ENCODE measurements at places on chromosomes 12 and 14.

GRCh38 chr12:57139796-57140649, 7.4 kb downstream of the LRP1-AS start:
- DNase-seq = no peak

- DNase-seq = no peak
Measured at GRCh38 chr12:91846466-91847055, 299.1 kb downstream of the BTG1 start.

- no peak for DNase-seq
Measured at GRCh38 chr12:59452259-59452658, 143.6 kb upstream of the SLC16A7 start.

DNA sequence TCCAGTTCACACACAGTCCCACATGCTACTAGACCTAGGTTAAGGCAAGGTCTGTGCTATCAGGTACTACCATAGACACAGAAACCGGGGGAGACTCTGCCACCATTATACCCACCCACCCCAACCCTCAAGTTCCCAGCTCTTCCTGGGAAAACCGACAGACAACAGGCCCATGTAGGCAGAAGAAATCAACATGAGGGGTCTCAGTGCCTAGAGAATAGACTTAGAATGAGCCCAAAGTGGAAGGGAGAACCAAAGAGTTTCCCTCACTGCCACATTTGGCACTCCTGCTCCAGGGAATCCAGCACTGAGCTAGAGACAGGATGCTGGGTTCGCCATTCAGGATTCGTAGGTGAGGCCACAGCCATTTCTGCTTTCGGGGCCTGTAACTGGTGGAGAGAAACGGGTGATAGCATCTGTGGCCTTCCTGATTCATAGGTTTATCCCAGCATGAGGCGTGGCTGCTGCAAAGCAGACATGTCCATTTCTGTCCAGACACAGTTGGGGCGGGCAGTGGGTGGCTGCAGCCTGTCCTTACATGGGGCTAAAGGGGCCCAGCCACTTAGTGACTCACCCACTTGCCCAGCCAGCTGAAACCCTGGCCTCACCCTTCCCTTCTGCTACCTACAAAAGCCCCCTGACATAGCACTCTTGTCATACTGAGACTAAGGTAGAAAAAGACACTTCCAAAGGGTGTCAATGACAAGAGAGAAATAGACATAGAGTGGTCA, 69.4 kb downstream of the IRF2BPL start:
- no peak for DNase-seq

GRCh38 chr12:27973487-27973890, 956 bp upstream of the PTHLH start:
- DNase-seq = no peak

GRCh38 chr14:54766276-54767138, 136.1 kb downstream of the GCH1 start:
- DNase-seq = no peak

DNA sequence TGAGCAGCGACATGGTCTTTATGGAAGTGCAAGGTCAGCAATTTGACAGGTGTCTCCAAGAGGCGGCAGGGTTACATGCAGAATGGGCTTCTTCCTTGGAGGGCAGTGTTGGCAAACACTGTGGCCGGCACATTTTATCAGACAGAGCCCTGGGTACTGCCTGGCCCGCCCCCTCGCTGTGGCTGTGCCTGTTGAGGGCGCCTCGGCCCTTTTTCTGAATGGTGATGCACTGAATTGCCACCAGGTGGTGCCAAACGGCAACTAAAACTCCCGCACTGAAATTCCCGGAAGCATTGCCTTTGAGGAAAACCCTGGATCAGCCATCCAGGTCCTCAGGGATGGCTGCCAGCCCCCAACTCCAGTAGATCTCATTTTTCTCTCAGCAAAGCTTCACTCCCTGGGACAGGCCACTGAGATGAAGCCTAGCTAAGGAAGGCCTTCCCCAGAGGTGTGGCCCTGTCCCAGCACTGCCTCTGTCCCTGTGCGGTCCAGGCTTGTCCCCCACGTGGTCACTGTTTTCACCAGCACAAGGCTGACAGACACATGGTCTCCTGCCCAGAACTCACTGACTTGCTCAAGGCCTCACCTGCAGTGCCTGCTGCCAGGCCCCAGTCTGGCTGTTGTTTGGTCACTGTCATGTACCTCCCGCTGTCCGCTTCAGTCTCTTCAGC, 73.6 kb downstream of the TESC start:
- DNase-seq = peak; percentile 97

DNA sequence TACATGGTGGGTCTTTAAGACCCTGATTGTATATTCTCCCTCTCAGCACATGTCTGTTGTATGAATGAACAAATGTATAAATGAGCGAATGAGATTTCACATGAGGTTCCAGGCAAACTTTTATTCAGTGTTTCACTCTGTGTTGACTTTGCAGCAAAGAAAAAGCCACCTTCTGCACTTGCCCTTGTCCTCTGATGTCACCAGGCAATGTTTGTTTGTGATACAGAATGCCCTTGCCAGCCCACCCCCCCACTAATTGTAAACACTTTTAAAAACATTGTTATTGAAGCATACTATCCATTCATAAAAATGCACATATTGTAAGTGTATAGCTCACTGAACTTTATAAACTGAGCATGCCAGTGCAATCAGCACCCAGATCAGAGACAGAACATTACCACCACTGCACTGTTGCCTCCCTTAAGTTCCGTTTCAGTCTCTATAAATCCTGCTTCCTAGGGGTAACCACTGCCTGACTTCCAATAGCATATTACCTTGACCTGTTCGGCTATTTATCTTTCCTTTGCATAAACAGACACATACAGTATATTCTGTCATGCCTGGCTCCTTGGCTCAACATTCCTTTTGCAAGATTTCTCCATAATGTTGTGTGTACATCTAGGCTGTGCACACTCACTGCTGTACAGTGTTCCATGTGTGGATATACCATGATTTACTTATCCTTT, 11.3 kb upstream of the LTA4H start:
- no peak for DNase-seq

GRCh38 chr14:85789506-85789905, 259.6 kb downstream of the FLRT2 start:
- no peak for DNase-seq

- peak; percentile 93 for DNase-seq
Measured at GRCh38 chr14:92759300-92759678, 10.9 kb upstream of the LGMN start.

DNA sequence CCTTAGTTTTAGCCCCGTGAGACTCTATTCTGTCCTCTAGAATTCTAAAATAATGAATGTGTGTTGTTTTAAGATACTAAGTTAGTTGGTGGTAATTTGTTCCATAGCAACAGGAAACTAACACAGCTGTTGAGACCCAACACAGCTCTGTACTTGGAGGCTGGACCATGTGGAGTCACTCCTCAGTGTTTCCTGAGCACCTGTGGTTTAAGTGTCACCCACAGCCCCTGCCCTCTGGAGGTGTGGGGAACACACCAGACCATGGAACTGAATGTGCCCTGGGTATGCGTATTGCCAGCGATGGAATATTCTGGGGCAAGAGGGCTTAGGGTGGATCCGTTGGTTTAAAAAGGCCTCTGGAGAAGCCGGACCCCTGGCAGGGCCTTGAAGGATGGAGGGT, 16.6 kb upstream of the GPR68 start:
- no peak for DNase-seq

DNA sequence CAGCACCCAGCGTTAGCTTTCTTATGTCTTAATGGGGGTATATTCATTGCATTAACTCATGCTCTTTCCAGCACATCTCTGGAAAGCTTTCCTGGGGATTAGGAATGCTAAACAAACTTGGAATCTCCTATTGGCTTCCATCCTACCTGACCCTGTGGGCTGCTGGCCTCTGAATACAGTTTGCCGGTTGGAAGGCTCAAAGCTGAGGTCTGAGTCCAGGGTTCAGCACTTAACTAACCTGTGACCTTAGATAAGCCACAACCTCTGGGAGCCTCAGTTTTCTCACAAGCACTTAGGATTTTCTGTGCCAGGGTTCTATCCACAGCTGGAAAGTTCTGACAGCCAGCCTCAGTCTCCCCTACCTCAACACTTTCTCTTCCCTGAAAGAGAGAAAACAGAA, 12.9 kb upstream of the RND1 start:
- DNase-seq = no peak

- peak; percentile 3 for DNase-seq
Measured at GRCh38 chr12:104177663-104178501, 37.7 kb upstream of the TXNRD1 start.

- DNase-seq = peak; percentile 60
Measured at GRCh38 chr12:55068416-55069010, 48.7 kb downstream of the NEUROD4 start.

GRCh38 chr14:88852632-88853031, 28.2 kb downstream of the TTC8 start:
- no peak for DNase-seq

DNA sequence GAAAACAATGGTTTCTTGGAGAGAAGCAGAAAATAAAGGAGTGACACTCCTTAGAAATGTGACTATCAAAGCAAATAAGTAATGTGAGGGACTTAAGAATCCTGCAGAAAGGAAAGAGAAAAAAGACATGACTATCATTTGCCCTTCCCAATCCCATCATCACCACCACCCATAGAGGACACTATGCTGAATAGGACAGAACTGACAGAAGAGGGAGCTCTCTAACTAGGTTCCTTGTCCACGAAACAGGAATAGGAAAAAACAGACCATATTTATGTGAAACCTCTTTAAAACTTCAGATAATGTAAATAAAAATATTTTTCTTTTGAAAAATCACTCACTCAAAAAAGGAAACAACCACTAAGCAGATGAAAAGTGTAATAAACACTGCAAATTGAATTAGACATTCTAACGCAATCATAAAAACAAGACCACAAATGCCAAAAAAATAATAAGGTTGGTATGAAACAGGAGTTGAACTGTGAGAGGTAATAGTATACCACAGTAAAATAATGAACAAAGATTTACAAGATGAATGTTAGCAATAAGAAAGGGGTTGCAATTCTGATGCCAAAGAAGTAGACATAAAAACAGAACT, 24.1 kb downstream of the KLRD1 start:
- peak; percentile 41 for DNase-seq

GRCh38 chr14:104477117-104477623, 102.4 kb upstream of the C14orf180 start:
- no peak for DNase-seq

GRCh38 chr12:81146228-81147225, 68.6 kb downstream of the ACSS3 start:
- DNase-seq = no peak

DNA sequence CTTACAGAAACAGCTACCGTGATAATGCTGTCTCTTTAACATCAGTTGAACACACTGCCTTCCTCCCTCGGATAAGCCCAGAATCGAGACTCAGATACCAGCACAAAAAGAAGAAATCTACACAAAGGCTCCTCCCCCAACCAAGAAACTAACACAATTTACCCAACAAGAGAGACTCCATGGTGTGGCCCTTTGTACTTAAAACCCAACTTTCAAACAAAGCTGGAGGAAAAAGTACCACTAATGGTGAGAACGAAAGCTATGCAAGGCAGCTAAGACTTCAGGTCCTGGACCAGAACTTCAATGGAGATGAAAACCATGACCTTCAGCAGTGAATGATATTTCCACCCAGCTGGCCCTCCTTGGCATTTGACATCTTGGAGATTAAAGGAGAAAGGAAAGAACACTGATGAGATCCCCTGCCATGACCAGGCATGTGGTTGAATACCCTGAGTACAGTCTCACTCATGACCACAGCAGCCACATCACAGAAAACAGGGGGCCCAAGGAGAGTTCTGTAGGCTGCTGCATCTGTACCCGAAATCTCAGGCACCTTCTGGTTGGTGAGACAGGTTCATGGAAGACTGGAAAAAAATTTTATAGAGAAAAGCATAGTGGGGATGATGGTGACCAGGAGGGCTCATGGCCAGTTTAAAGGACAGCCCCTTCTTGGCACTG, 36.7 kb downstream of the RBM19 start:
- DNase-seq = no peak

DNA sequence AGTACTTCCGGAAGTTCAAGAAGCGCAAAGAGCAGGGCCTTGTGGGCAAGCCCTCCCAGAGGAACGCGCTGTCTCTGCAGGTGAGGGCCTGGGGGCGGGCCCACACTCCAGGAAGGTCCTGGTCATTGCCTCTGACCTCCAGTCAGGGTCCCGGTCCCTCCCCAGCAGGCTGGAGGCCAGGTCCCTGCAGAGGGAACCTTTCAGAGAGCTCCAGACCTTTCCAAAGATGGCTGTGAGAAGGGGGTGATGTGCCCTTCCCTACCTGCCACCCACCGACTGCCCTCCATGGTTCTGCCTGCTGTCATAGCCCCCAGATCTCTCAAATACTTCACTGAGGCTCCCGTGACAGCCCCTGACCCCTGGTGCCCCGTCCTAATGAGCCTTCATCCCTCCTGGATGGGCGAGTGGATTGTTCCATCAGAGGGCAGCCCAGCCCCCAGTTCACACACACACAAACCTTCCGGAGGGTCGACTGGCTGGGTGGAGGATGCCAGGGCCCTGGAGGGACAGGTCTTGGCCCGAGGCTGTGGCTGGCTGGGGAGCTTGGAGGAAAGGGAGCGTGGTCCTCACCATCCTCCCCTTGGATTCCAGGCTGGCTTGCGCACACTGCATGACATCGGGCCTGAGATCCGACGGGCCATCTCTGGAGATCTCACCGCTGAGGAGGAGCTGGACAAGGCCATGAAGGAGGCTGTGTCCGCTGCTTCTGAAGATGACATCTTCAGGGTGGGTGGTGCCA, 117.5 kb upstream of the FKBP4 start:
- no peak for DNase-seq

DNA sequence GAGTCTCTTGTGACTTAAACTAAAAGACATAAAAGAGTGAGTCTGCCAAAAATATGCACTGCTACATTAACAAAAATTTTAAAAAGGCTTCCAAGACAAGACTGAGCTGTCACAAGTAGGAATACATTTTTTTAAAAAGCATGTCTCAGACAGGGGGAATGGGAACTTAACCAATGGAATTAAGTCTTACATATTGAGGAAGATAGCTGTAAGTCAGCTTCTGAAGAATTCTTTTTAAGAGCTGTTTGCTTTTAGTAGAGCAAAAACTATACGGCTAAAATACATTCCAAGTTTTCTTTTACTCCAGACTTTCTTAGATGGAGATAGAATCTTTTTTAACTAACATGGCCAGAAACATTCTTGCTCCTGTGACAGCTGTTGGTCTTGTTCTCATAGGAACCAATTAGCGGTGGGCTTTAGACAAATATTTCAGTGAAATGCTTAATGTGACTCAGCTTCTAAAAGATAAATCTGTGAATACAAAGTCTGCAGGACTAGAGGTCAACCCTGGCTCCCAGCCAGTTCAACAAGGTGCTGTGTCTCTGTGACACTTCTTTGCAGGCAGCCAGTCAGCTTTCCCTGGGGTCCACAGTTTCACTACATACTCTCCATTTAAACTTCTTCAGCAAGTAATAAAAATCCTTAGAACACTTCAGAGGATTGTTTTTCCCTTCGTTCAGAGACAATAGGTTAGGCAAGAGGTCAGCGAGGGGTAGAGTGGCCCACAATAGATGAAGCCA, 187.6 kb downstream of the NAV3 start:
- DNase-seq = no peak

DNA sequence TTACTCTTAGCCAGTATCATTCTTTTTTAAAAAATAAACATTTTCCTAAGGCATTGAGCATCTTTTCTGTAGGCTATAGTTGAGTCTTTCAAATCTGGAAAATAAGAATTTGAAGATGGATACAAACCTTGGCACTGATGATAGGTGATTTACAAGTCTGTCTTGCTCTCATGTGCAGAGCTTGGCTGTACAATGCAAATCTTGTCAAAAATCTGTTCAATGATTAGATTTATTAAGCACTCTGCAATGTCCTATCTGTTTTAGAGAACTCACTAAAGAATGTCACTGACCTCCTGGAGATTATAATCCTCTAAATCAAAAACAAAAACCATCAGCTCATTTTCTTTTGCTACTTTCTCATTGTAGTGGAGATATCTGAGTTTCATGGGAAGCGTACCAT, 42.8 kb upstream of the AMIGO2 start:
- DNase-seq = no peak

- no peak for DNase-seq
Measured at GRCh38 chr14:27427796-27428195, 830.0 kb upstream of the NOVA1 start.
